Stimulated activated CD8-positive, alpha-beta memory T cell treated with anti-CD3 and anti-CD28 coated beads, Interleukin-15, amount 100 ng/mL, for 4 hours (primary cell): ENCODE measurements at places on chromosomes 16 and 17.
A peak's percentile ranks its signal among the peaks of the same experiment; 100 is the strongest.

- no peak for DNase-seq
Measured at GRCh38 chr16:88415713-88416323, 33.1 kb downstream of the ZNF469 start.

DNA sequence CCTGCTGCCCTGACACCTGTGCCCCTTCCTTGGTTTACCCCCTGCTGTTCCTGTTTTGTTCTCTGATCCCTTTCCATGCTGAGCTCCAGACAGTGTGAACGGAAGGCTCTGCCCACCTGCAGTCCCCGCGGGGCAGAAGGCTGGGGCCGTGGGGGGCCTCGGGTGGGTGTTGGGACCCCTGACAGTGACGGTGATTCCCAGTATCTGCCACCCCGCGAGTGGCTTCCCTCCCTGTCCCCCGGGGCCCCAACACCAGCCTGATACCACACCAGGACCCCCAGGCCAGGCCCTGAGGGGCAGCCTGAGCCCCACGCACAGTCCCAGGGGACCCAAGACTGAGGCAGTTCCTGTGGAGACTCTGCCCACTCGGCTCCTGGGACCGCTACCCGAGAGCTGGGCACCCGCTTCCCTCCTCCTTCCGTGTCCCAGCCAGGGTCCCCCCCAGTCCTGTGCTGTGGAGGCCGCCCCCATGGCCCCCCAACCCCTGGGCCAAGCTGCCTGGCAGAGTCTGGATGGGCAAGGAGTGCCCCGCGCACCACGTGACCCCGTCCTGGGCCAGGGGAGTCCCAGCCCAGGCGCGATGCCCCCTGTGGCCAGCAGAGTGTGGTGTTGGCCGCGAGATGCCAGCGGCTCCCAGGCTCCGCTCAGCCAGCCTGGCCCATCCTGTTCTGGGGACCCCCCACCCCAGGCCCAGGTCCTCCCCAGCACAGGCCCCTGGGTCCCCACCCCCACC lies 10.0 kb upstream of the C1QTNF8 start:
- peak; percentile 12 for DNase-seq

DNA sequence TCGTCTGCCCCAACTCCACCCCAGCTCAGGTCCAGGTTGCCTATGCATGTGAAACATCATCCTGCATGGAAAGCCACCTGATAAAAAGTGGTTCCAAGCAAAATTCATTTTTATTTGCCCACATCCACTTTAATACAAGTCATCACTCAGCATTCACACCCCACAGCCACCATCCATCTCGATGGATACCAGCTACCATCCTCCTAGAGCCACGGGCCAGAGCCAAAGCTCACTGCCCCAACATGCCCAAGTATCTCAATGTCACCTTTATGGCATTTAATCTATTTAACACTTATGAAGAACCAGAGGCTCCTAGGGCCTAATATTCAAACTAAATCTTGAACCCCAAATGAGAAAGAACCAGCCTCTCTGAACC lies 70.5 kb downstream of the COPRS start:
- DNase-seq, result no peak

- no peak for DNase-seq
Measured at GRCh38 chr17:61627658-61628057, 36.6 kb upstream of the NACA2 start.

GRCh38 chr17:50451943-50452629 lies 16.6 kb downstream of the CHAD start:
- no peak for DNase-seq

DNA sequence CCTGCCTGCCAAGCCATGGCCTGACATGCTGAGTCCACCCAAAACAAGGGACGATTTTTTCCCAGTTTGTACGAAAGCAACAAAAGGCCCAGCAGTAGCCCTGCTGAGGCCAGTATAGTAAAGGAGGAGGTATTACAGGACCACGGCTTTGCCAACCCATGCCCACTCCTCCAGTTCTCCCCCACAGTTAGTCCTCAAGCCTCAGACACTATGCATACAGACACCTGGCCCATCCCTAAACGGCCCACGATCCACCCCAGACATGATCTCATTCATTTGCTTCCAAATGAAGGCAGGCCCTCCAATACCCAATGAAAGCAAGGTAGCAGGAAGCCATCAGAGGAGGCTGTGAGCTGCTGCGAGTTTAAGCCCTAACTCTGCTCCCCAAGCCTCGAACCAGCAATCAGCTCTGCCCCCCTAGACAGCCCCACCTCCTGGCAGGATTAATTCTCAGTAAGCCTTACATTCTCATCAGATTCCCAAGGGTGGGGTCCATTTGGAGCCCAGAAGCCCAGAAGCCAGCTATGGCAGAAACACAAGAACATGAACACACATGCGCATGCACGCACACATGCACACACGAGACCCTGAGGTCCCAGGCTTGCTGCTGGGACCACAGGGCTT lies 4.9 kb downstream of the HDAC5 start:
- DNase-seq, result no peak

DNA sequence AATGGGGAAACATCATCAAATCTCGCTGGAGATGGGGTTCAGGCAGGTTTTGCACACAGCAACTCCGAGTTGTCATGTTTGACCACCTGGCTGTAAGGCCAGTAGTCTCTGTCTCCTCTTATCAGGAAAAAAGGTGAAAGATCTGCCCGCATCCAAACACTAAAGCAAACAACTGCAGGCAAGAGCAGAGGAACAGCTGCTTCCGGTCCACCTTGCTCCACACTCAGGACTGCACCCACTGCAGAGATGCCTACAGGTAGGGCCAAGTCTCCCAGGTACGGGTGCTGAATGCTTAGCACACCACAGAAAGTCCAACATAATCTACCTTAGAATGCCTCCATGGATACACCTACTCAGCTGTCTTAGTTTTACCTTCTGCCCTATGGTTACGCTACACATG lies 7.3 kb downstream of the TEX2 start:
- no peak for DNase-seq
